Gastroesophageal sphincter (tissue), 4 donors: ENCODE measurements at places on chromosomes 2 and 18. TPM values are rescaled to one million over a fixed set of nuclear protein-coding genes. Genes with fewer than 3 reads are reported as not detected.

DNA sequence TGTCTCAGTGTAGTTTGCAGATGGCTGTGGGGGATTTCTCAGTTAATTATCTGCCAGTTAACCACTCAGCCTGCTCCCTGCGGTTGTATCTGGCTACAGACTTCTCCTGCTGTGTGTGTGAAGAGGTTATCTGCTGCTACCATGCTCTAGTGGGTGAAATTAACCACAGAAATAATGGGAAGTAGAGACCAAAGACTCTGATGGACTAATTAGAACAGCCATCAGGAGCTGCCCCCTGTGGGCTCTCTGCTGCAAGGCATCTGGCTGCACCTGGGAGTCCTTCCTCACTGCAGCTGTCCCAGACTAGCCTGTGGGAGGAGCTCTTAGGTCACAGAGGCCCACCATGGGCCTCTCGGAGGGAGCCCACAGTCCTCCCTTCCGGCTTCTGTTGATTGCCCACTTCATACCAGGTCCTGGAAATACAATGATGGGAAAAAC, 66.6 kb downstream of the CTIF start:
- no peaks in the 10 kb centered on the region for H3K27me3 ChIP-seq
- no peak for ATAC-seq
- no peak overlapping the region for H3K4me3 ChIP-seq
- H3K27ac ChIP-seq, result no peak overlapping the region

- H3K36me3 ChIP-seq, result no peaks in the 10 kb centered on the region
- ATAC-seq, result no peak
- H3K4me3 ChIP-seq, result no peak overlapping the region
- H3K27me3 ChIP-seq, result no peaks in the 10 kb centered on the region
- H3K27ac ChIP-seq, result no peak overlapping the region
Measured at GRCh38 chr2:8224347-8225190, 457.3 kb upstream of the ID2 start.

DNA sequence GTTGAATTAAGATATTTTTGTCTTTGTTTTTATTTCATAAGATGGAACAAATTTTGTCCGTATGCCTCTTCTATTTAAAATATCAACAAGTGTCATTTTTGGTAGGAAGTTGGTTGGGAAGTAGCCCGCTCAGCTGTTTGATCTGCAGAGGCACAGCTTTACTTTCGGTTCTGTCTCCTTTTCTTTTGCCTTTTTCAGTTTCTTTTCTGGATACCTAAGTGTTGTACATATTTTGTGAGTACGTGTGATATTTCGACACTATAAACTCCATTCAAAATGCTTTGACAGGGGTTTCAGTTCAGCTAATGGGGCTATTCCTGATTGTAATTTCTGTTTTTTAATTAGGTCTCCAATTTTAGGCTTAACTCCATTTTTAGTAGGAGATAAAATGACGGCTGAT, 1785.0 kb upstream of the LRRTM1 start:
- no peaks in the 10 kb centered on the region for H3K27me3 ChIP-seq
- H3K4me1 ChIP-seq, result no peaks in the 10 kb centered on the region
- no peak for ATAC-seq
- H3K27ac ChIP-seq, result no peak overlapping the region
- no peak overlapping the region for H3K4me3 ChIP-seq

The AKAIN1 gene
- not detected for total RNA-seq

- peaks cover 6% of the 10 kb centered on the region for H3K27me3 ChIP-seq
- H3K27ac ChIP-seq, result no peak overlapping the region
- H3K4me3 ChIP-seq, result peak overlapping the region; percentile 1
- no peaks in the 10 kb centered on the region for H3K36me3 ChIP-seq
- ATAC-seq, result no peak
Measured at GRCh38 chr18:6434481-6434880, 19.8 kb upstream of the L3MBTL4 start.

DNA sequence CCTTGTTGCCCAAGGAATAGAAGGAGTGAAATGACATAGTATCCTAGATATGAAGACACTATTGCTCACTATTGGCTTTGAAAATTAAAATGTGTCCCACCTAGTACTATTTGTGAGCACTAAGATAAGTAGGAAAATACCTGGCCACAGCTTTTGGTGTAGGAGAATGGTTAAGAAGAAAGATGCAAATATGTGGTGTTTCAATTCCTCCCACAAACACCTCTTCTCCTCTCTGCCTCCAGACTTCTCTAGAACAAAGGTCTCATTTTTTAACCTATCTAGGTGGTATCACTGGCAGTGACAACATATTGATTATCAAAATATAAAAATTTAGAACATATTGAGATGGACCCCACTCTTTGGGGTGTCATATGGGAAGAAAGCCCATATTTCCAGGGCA, 929.9 kb upstream of the FANCL start:
- no peak overlapping the region for H3K27ac ChIP-seq
- H3K36me3 ChIP-seq, result no peaks in the 10 kb centered on the region
- H3K4me3 ChIP-seq, result no peak overlapping the region
- H3K27me3 ChIP-seq, result no peaks in the 10 kb centered on the region

DNA sequence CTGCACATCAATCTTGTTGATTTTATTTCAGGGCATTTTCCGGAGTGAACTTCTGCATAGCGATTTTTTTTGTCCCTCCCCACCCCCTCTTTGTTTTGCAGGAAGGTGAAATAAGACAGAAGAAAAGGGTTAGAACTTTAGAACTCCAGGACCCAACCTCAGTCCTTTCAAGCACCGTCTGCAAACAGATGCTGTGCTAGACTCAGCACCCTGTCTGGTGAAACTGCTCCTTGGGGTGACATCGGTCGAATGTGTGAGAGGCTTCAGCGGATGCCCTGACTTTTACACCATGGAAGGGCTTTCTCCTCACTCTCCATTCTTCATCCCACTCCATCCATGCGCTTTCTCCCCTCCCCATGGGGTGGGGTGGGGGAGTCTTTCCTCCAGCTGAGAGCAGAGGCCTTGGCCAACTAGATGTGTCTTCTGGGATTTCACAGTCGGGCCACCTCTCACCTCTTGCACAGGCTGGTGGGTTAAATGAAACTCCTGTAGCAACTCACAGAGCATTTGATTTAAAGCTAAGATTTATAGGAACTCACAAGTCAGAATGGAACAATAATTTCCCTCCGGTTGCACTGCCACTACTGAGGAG, 43.3 kb upstream of the EDAR start:
- no peak overlapping the region for H3K27ac ChIP-seq
- ATAC-seq, result no peak
- no peaks in the 10 kb centered on the region for H3K4me1 ChIP-seq
- peak overlapping the region; percentile 49 for H3K4me3 ChIP-seq
- H3K36me3 ChIP-seq, result no peaks in the 10 kb centered on the region
- H3K27me3 ChIP-seq, result no peaks in the 10 kb centered on the region

GRCh38 chr2:151476287-151476686, 66.6 kb downstream of the RIF1 start:
- no peak for ATAC-seq
- peaks cover 3% of the 10 kb centered on the region for H3K36me3 ChIP-seq
- H3K4me3 ChIP-seq, result no peak overlapping the region
- no peak overlapping the region for H3K27ac ChIP-seq

The SULT1C2 gene
- total RNA-seq, result not detected

The SP5 gene
- total RNA-seq, result not detected

- peak overlapping the region; percentile 82 for H3K27ac ChIP-seq
- ATAC-seq, result no peak
- H3K4me1 ChIP-seq, result peaks cover 12% of the 10 kb centered on the region
- H3K36me3 ChIP-seq, result no peaks in the 10 kb centered on the region
Measured at GRCh38 chr18:62524440-62525200, 1.8 kb downstream of the ZCCHC2 start.

DNA sequence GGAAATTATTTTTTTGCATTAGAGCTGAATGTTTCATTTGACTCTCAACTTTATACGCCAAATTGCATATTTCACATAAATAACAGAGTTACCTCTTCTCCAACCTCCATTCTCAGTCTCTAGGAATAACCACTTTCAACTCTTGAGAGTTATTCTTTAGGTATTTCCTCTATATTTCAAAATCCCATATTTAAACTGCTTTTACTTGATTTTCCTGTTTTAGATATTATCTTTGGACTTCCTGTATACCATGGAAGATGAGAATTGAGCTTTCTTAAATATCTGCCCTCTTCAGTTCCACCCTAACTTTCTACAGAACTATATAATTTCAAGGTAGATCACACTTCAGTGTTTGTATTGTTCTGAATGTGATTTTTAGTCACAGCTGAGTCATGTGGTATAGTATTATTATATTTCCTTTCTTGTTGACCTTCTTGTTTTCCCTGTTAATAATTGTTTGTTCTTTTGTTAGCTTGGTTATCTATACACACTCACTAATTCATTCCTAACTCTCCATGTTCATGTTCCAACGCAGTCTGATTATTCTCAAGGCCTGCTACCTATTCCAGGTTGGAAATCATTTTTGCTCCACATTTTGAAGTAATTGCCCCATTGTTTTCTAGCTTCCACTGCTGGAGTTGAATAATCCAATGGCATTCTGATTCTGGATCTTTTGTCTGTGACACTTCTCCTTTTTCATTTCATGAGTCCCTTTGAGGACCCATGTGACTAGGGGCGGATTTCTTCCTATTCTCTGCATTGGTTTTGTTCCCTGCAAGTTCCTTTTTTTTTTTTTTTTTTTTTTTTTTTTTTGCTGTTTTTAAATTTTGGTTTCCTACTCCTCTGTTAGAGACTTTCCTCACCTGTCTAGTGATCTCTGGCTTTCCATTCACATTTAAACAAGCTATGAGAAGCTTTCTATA, 156.8 kb upstream of the RBMS1 start:
- no peak overlapping the region for H3K4me3 ChIP-seq
- peak; percentile 42 for ATAC-seq
- no peak overlapping the region for H3K27ac ChIP-seq
- no peaks in the 10 kb centered on the region for H3K36me3 ChIP-seq
- no peaks in the 10 kb centered on the region for H3K27me3 ChIP-seq

GRCh38 chr18:47075098-47075883, 39.9 kb upstream of the ELOA2 start:
- no peak overlapping the region for H3K27ac ChIP-seq
- no peaks in the 10 kb centered on the region for H3K27me3 ChIP-seq

DNA sequence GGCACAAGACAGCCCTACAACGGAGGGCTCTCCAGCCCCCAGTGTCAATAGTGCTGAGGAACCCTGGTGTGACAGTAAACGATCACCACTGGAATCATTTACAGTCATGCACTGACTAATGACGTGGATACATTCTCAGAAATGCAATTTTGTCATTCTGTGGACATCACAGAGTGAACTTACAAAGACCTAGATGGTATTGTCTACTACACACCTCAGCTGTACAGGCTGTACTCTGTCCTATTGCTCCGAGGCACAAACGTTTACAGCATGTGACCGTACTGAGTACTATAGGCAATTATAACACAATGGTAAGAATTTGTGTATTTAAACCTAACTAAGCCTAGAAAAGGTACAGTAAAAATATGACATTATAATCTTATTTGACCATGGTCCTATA, 67.2 kb downstream of the CD8B2 start:
- no peaks in the 10 kb centered on the region for H3K36me3 ChIP-seq
- ATAC-seq, result no peak
- H3K4me3 ChIP-seq, result no peak overlapping the region
- no peaks in the 10 kb centered on the region for H3K4me1 ChIP-seq
- H3K27me3 ChIP-seq, result no peaks in the 10 kb centered on the region
- no peak overlapping the region for H3K27ac ChIP-seq

DNA sequence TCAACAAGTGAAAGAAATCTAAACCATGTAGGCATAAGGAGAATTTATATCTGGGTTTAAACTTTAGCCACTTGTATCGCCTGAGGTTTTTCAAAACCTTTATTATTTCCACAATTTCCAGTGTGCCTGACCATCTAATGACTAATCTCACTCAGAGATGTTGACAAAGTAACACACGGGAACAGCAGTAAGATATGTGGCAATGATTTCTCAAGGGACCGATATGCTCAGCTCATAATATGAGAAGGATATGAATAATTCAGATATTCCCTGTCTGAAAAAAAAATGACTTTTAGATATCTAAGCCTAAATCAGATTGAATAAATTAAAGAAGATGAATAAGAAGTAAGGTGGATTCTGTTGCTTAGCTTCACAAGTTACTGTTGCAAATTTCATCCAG, 43.5 kb downstream of the TMEM163 start:
- H3K27ac ChIP-seq, result no peak overlapping the region
- no peaks in the 10 kb centered on the region for H3K36me3 ChIP-seq
- H3K27me3 ChIP-seq, result no peaks in the 10 kb centered on the region
- ATAC-seq, result no peak
- H3K4me3 ChIP-seq, result no peak overlapping the region
- H3K4me1 ChIP-seq, result no peaks in the 10 kb centered on the region

- no peaks in the 10 kb centered on the region for H3K27me3 ChIP-seq
- H3K36me3 ChIP-seq, result no peaks in the 10 kb centered on the region
- no peaks in the 10 kb centered on the region for H3K4me1 ChIP-seq
- no peak overlapping the region for H3K27ac ChIP-seq
- ATAC-seq, result no peak
Measured at GRCh38 chr18:75339936-75340605, 87.4 kb downstream of the SMIM21 start.

GRCh38 chr18:11741505-11742145, 52.6 kb downstream of the GNAL start:
- no peaks in the 10 kb centered on the region for H3K4me1 ChIP-seq
- no peak overlapping the region for H3K27ac ChIP-seq
- ATAC-seq, result no peak
- no peaks in the 10 kb centered on the region for H3K36me3 ChIP-seq
- H3K4me3 ChIP-seq, result no peak overlapping the region
- H3K27me3 ChIP-seq, result no peaks in the 10 kb centered on the region

The ADAM23 gene
- 3.4 TPM for total RNA-seq

The IL1RL1 gene
- 22.6 TPM for total RNA-seq

The TWIST2 gene
- 17.7 TPM for total RNA-seq

DNA sequence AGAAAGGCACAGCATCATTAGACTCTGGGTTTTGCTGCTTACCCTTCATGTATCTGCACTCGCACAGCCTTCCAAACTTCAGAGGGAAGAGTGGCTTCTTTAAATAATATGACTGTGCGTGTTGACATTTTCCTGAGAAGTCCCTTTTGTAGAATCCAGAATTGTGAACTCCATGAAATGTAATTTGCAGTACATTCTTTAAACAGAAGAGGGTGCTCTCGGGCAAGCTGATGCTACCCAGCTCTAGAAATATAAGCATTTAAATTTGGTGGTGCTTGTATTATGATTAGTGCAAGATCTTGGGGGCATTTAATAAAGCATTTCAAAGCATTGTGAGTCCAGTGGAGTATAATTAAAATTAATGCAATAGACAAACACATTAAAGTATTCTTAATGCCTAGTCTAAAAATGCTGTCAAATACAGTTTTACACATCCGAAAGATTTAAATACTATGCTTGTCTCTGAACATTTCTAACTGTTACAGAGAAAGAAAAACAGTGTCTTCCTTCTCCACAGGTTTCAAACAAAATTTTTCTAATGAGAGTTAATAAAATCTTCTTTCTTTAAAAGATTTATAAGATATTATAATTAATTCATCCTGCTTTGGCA, 17.3 kb upstream of the GTF2A1L start:
- H3K36me3 ChIP-seq, result peaks cover 3% of the 10 kb centered on the region
- no peak for ATAC-seq
- H3K27me3 ChIP-seq, result no peaks in the 10 kb centered on the region
- no peak overlapping the region for H3K27ac ChIP-seq
- H3K4me3 ChIP-seq, result no peak overlapping the region

GRCh38 chr2:15678909-15679308, 87.2 kb downstream of the DDX1 start:
- H3K4me3 ChIP-seq, result no peak overlapping the region
- no peaks in the 10 kb centered on the region for H3K27me3 ChIP-seq
- H3K27ac ChIP-seq, result no peak overlapping the region
- no peaks in the 10 kb centered on the region for H3K36me3 ChIP-seq
- ATAC-seq, result no peak
